GM12865 (cell line): ENCODE measurements at places on chromosomes 2 and 18.

DNA sequence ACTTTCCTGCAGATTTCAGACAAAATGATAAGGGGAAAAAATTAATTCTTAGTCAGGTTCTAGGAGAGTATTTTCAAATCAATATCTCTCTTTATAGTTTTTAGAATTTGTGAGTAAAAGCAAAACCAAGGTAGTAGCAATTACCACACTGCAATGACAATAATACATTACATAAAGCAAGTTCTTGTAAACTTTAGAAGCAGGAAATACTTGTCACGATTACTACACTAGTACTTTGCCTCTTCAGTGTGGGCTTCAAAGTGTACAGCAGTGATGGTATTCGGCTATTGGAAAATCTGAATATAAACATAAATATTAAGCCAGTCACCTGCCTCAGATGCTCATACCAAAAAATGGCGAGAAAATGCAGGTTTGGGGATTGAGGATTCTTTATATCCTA lies 81.0 kb downstream of the ALPK2 start:
- no peak for DNase-seq

- no peak for DNase-seq
These were observed 422.0 kb downstream of the GALR1 start for GRCh38 chr18:77671456-77672167.

- DNase-seq = peak; percentile 91
These were observed 17.8 kb downstream of the RASGRP3 start for GRCh38 chr2:33494155-33494779.

DNA sequence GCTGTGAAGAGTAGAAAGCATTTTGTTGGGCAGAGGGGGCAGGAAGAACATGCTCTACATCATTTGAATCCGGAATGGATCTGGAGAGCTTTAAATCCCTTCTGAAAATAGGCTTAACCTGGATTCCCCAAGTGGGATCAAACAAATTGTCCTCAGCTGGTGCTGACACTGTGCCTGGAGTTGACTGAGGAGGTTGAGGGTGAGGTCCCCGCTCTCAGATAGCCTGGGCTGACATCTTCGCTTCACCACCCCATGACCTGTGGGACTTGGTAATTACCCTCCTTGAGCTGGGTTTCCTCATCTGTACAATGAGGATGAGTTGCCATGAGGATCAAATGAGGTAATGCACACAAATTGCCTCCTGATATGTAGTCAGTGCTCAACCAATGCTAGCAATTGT lies 117.8 kb upstream of the SMAD2 start:
- no peak for DNase-seq

DNA sequence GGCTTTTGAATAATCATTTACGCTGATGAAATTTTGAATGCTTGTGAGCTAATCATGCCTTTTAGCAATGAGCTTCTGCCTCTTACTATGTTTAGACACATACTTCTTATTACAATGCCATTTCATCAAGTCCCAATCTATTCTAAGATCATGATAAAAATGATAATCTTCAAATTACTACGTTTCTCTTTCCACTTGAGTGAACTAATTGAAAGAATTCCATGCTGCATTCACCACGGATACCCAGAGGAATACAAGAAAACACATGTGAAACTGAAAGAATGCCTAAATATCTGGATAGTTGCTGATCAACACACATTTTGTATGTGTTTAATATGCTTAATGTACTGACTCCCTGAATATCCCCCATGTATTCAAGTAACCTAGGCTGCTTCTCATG lies 62.3 kb downstream of the LRRTM4 start:
- DNase-seq = no peak

DNA sequence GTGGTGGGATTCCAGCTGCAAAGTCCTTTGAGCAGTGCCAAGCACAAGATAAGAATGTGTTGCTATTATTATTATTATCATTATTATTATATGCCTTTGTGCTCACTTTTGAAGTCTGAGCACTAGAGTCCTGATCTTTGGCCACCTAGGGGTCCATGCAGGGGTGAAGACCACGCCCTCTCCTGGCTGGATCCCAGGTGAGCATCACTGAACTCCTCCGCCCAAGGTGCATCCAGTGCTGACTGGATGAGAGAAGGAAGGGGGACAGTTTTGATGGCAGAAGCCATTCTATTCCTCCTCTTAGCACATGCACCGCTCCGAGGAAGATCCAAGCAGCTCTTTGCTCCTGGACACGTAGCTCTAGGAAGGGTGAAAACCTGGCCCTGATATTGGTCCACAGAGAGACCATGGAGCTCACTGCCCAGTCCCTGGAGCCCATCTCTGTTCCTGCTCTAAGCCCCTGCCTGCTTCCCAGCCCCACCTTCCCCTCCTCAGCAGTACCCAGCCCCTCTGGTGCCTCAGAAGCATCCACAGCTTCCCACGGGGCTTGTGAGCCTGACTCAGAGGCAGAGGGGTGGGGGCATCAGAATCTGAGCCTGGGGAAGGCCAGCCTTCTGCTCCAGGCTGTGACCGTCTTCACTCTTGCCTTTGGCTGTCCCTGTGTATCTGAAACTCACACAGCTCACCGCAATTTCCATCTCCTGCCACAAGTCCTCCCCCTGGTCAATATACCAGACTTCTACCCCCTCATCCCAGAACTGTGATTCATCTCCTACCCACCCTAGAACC lies 45.4 kb downstream of the MCFD2 start:
- no peak for DNase-seq

DNA sequence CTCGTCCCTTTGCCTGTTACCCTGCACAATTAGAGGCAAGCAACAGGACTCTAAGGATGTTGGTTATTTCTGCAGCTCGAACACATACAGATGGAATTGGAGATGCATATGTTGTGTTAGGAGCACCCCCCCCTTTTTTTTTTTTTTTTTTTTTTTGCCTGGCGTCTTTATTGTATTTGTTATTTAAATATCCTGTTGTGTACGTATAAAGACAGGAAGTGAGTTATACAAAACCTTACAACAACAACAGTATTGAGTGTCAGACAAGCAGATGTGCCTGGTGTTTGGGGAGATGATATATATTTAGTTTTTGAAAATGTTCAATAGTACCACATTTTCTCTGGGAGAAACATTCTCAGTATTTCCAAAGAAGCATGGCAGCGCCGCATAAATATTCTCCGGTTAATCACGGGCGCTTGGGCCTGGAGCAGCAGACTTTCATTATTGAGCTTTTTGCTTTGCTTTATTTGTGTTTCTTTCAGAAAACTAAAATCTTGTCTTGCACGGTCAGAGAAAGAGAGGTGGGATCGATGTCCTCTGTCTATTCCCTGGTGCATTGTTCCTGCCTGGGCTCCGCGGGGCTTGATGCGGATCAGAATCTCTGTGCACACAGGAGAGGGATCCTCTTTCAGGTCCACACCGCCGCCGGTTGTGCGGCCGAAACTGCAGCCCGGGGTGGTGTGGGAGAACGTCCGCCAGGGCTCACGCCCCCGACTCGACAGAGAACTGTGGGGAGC lies 23.2 kb upstream of the ZNF516 start:
- DNase-seq = peak; percentile 42

DNA sequence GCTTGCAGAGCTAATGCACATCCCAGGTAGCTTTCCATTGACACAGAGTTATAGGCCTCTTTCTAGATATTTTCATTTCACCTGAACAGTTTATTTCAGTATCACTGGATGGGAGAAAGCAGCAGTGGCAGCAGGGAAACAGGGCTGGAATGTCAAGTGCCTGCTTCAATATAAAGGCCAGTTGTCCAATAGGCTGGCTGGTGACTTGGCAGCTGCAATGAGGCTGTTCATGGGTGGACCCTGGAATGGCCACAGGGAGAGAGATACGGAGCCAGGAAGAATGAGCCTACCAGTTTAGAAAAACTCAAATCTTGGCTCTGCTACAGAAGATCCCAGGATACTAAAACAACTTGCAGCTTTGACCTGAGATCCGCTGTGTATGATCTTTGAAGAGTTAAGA lies 185.0 kb downstream of the BCL11A start:
- no peak for DNase-seq

GRCh38 chr2:219401606-219402005 lies 13.9 kb upstream of the DNPEP start:
- DNase-seq = no peak

DNA sequence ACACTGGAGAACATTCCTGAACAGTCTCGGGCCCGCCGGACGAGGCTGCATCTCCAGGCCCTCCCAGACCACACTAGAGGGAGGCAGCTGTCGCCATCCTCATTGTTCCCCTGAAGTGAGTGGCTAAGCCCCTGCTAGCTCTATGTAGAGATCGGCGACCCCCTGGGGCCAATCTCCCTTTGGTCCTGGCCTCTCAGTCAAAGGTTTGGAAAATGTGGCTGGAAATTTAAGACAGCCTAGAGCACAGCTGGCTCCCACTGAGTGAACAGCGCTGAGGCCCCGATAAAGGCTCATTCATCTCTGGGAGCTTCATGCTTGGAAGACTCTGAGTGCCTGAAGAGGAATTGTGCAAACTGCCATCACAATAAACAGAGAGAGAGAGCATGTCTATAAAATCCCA lies 360.3 kb downstream of the CLIP4 start:
- no peak for DNase-seq

- peak; percentile 81 for DNase-seq
These were observed 52.0 kb downstream of the ARL4C start for GRCh38 chr2:234444893-234445292.

- DNase-seq = no peak
These were observed 303.3 kb downstream of the GBX2 start for GRCh38 chr2:235864733-235865515.

- no peak for DNase-seq
These were observed 85.5 kb upstream of the TMEM247 start for GRCh38 chr2:46393865-46394264.

- DNase-seq = no peak
These were observed 137.7 kb upstream of the PXDN start for GRCh38 chr2:1881998-1882397.

- no peak for DNase-seq
These were observed 284.6 kb downstream of the SP3 start for GRCh38 chr2:173680574-173680973.

GRCh38 chr2:9337901-9338300 lies 85.4 kb downstream of the ITGB1BP1 start:
- DNase-seq = no peak

DNA sequence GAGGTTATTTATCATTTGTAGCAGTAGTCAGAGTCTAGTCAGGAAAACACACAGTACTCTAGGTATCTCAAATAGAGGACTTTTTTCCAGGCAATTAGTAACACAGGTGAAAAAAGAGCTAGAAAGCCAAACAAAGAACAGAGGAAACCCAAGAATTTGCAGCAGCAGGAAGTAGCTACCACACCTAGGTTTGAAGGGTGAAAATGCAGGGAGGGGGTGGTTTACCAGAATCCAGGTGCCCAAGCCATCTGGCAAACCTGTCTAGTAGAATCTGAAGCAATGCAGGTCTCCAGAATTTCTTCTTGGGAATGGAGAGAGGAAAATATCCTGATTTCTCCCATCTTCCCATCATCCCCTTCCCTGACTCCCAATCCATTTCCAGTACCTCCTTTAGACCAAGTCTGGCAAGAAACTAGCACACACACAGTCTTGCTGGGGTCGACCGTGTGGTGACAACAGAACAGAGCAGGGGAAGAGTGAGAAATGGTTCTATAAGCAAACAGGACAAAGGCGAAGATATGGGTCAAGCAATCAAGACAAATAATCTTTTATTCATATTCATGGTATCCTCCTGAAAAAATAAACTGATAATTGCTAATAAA lies 231.9 kb upstream of the MMADHC start:
- no peak for DNase-seq

DNA sequence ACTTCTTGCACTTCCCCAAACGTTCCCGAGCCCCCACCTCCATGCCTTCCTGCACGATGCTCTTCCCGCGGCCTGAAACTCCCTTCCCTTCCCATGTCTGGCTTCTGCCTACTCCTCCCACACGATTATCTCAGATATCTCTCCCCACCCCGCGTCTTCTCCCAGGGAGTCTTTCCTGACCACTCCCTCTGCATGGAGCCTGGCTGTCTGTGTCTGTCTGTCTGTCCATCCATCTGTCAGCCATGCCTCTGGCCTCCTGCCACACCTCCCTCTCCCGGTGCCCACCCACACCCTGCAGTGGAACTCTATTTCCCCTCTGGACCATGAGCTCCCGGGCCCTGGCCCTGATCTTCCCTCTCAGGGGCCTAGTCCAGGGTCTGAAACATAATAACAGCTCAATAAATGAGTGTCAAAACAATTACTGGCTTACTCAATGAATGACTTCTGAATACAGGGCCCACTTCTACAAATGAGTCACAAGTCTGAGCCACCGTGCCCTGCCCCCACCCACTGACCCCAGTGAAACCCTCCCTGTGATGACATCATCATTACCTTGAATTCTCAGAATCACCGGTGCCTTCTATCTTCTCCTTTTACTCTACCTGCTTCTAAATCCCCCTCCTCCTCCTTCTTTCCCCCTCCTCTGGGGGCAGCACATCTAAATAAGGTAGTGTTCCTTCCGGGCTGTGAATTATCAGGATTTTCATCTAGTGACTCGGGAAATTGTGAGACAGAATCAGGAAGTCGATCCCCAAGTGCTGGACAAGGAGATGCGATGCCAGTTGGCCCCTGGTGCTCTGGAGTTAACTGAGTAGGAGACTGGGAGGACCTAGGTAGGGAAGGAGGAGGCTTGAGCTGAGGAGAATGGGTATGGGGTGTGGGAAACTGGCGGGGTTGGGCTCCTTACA lies 46.1 kb upstream of the PLB1 start:
- peak; percentile 61 for DNase-seq

GRCh38 chr2:127162261-127163089 lies 55.5 kb upstream of the BIN1 start:
- DNase-seq = no peak

- DNase-seq = no peak
These were observed 122.6 kb upstream of the NOSTRIN start for GRCh38 chr2:168679741-168680310.

- peak; percentile 81 for DNase-seq
These were observed 76.1 kb upstream of the PMAIP1 start for GRCh38 chr18:59823596-59824195.
